Mesenteric fat pad (tissue), 1 donor: ENCODE measurements at places on chromosomes 5 and 9. TPM values are rescaled to one million over a fixed set of nuclear protein-coding genes. Genes with fewer than 3 reads are reported as not detected.

GRCh38 chr5:85784746-85785145, 833.0 kb upstream of the COX7C start:
- no peak for DNase-seq

DNA sequence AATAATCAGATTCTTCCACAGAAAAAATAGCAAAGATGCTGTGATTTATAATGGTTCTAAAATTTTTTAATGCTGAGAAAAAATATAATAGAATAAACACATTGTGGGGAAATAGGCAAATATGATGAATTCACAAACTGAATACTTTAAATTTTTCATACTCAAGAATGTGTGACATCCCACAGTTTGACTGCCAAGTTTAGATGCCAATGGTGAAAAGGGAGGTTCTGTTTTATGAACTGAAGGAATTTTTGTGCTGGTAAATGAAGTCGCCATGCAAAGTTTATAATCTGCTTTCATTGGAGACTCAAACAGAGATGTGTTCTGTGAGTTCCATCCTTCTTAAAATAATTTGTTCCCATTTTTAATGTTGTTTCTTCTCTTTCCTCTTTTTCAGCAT, 367.5 kb upstream of the ADAMTS16 start:
- DNase-seq: no peak

- no peak for DNase-seq
Observed at GRCh38 chr5:56450766-56451165, 217.6 kb upstream of the ANKRD55 start.

DNA sequence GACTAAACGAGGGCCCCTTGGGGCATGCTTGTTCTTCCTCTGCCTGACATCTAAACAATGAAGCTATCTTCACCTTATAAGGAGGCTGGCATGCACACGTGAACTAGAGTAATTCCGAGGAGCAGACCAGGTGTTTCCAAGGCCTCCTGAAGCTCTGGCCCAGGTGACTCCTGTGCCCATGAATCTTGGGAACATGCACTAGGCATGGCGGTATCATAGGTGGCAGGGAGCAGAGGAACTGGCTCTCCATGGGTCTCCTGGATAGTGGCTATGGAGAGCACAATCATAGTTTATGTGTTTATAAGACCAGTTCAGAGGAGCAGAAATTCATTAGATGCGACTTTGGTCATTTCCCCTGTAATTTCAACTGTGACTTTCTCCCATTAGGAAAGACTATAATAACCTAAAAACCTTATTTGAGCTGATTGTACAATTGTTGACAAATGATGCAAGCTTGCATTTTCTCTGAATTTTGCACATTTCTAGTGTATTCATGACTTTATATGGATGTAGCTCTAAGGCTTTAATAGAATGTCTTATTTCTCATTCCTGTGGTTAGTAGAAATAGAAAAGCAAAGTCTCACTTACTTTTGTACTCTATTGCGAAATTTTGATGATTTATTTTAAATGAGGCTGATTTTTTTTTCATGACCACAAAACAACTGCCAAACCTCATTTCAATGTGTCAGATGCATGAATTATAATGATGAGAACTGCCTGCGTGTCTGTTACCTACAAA, 135.3 kb upstream of the RPS23 start:
- DNase-seq: no peak

GRCh38 chr5:4196744-4197143, 601.1 kb downstream of the IRX1 start:
- DNase-seq: no peak

DNA sequence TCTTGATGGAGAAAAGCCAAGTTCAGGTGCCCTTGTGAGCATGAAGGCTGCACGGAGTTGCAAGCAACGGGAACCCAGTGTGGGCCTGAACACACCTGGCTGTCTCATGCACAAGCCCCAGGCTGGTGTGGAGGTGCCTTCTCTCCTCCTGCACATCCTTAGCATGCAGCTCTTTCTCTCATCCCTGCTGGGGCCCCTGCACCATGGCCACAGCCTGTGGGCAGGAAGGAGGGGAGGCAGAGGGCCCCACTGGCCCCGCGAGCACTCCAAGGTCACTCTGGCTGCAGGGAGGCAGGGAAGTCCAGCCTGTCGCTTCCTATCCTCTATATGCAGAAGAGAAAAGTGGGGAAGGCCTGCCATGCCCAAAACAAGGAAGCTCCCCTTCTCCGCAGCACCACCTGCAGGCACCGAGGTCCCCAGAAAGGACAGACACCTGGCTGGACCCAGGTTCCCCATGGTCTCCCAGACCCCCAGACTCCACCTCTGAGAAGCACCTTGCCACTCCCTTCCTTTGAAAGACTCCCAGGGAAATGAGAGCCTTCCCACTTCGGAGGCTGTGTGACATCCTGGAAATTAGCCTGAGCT, 18.6 kb downstream of the STKLD1 start:
- no peak for DNase-seq

GRCh38 chr5:112729630-112730029, 8.1 kb upstream of the APC start:
- no peak for DNase-seq

DNA sequence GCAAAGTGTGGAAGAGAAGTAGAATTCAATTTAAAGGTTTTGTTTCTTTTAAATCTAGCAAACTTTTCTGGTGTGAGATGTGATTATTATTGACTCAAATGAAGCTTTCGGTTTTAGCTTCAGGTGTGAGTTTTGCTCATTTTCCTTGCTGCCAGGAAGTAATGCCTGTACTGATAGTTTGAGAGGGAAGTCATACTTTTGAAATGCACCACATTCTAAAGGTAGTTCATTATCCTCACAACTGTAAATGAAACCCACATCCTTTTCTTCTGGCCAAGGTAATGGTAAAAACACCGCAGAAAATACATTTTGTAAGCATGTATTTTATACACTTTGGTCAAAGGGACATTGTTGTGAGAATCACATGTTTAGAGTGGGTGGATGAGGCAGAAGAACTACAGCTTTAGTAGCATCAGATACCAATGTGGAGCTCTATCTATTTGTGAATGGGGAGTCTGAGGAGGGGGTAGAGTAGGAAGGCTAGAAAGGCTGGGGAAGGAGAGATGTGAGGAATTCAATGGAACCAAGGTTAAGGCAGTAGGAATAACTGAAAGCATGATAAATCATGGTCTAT, 167.0 kb upstream of the CDKN2B start:
- DNase-seq: no peak

GRCh38 chr9:92424340-92424739, at the start of gene OMD:
TSS of gene OMD (minus strand) at chr9:92424471. CDS start at chr9:92417558, 6,913 bp downstream.
- DNase-seq: no peak

DNA sequence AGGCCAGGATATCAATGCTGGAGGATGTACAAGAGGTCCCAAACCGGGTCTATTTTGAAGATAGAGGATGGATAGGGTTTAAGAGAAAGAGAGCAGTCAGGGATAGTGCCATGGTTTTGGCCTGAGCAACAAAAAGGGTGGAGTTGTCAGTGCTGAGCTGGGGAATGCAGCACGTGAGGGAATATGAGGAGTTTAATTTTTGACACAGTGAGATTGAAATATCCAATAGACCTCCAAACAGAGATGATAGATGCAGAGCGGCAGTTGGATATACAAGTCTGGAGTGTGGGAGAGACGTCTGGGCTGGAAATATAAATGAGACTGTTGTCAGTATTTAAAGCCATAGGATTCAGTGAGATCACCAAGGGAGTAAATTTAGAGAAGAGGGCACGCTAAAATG, 136.7 kb upstream of the EFNA5 start:
- DNase-seq: no peak

DNA sequence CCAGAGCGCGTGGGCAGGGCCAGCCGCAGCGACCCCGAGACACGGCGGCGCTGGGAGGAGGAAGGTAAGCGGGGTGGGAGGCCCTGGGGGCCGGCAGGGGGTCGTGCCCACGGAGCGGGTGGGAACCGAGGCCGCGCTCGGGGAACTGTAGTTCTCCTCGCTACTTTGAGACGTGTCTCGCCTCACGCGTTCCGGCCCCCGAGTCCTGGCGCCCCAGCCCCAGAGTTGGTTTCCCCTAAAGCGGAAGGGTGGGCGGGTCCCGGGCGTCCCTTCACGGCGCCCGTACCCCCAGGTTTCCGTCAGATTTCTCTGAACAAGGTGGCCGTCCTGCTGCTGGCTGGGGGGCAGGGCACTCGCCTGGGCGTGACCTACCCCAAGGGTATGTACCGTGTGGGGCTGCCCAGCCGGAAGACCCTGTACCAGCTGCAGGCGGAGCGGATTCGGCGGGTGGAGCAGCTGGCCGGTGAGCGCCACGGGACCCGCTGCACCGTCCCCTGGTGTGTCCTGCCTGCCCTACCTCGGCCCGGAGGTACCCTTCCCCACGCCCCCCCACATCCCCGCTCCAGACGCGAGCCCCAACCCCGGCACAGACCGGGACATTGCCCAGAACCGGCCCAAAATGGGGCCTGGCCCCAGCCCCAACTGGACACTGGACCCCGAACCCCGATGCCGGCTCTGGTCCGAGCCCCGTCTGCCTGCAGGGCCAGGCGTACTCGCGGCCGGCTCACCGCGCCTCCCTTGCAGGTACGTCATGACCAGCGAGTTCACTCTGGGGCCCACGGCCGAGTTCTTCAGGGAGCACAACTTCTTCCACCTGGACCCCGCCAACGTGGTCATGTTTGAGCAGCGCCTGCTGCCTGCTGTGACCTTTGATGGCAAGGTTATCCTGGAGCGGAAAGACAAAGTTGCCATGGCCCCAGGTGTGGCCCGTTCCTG, 709 bp downstream of the UAP1L1 start:
- peak; percentile 89 for DNase-seq

DNA sequence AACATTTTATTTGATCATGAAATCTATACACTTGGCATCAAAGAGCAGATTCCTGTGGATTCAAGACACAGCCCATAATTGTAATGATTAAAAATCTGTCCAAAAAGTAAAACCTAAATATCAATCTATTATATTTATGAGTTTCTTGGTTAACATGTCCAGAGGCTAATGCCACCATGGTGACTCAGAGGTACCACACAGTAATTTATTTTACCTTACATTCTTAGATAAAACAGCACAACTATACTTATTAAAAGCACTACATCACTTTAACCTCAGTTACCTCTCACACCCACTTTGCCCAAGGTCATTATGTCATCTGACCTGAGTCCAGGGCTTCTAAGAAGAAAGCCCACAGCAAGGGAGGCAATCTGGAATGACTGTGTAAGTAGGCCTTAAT, 519.2 kb downstream of the RASEF start:
- no peak for DNase-seq

Gene FBXO4
- 11.2 TPM for total RNA-seq

Gene TARS1
- total RNA-seq: 128 TPM

Gene PCDHA12
- 0.29 TPM for total RNA-seq

Gene GPR21
- 2.0 TPM for total RNA-seq

Gene ACOT12
- total RNA-seq: not detected

Gene MLANA
- not detected for total RNA-seq

Gene C5orf34
- total RNA-seq: 1.2 TPM
